Cortex of kidney (tissue), 1 donor: ENCODE measurements at places on chromosomes 1 and 21.

DNA sequence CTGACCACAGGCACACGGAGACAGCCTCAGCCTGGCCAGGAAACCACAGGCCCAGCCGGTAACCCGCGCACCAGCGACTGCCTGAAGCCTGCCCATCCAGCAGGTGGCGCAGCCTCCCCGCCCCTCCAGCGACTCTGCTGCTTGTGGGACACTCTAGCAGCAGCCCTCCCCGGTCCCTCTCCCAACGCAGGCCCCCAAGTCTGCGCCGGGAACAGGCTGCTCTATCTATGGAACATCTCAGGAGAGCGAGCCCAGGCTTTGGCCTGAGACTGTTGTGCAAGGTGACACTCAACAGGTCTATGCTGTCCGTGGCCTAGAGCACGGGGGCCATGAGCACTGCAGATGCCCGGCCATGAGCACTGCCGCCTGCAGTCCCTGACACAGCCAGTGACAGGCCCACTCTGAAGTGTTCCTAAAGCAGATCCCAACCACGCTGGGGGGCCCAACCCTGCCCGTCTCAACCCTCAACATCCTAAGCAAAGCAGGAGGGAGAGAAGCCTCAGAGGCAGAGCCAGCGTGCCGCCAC, 28.4 kb downstream of the WDR4 start:
- DNase-seq, result no peak

- DNase-seq, result no peak
These were observed 36.8 kb downstream of the DHCR24 start for GRCh38 chr1:54850069-54850730.

DNA sequence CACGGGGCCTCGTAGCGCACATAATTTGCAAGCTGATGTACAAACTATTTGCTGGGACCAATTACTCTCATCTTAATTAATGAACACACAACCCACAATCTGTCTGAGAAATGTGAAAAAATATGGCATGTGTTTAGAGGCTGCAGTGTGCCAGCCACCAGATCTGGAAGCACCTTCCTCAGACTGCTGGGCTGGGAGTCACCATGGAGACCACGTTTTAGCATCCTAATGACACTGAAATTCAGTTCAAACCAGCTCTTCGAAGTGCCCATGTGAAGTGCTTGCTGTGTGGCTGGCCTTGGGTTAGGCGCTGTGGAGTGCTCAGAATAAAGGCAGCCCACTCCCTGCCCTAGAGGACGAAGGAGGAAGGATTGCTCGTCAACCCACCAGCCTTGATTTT, 482.4 kb downstream of the OMA1 start:
- no peak for DNase-seq

- no peak for DNase-seq
These were observed 53.5 kb downstream of the MIGA1 start for GRCh38 chr1:77832901-77833300.

- no peak for DNase-seq
These were observed 17.6 kb downstream of the PAXBP1 start for GRCh38 chr21:32753818-32754585.

DNA sequence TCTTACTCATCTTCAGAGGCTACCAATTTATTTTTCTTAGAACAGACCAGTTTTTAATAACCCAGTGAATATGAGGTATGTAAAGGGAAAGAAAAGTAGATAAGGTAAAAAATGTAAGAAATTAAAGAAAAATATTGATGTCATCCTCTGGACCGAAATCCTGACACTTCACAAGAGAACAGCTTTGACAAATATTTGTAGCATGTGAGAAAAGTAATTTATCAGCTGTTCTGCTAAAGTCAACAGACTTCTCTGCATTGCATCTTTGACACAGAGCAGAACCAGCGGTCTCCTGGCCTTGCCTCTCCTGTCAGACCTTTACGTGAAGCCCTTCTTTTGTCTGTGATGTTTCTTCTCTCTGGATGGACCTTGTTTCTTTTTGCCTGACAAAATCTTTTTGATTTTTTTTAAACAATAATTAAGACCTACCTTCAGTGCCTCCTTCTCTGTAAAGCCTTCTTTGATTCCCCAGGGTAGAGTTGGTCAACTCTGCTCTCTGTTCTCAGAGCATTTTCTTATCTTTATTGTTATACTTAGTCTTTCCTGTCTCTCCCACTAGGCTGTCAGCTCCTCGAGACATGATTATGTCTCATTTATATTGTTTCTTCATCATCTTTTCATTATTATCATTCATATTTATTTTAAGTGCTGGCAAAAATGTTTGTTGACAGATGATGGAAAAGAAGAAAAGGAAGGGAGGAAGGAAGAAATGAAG, 35.4 kb downstream of the RGS4 start:
- no peak for DNase-seq

DNA sequence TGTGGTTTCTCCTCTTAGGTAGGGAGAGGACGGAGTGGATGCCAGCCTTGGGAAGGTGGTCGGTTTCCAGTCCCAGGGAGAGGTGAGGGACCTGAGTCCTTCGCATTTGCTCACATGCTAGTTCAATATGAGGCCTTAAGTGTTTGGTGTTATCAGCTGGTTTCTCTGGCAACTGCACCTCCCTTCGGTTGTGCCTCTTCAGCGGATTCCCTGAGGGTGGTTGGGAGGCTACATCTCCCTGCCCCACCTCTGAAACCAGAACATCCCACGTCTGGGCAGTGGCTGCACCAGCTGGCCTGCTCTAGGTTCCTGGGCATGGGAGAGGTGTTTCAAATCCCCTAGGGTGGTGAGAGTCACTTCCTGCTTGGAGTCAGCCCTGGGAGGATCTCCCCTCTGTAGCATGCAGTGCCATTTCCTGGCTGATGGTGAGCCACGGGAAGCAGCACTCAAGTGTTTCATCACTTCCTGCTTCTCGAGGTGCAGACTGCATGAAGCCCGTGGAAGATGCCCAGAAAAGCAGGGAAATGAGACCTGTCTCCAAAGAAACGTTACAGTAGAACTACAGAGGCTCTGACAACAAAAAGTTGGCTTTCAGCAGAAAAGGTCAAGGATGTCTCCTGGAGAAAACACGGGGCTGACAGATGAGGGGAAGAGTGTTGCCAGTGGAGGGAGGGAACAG, 4.5 kb downstream of the TMEM125 start:
- no peak for DNase-seq

DNA sequence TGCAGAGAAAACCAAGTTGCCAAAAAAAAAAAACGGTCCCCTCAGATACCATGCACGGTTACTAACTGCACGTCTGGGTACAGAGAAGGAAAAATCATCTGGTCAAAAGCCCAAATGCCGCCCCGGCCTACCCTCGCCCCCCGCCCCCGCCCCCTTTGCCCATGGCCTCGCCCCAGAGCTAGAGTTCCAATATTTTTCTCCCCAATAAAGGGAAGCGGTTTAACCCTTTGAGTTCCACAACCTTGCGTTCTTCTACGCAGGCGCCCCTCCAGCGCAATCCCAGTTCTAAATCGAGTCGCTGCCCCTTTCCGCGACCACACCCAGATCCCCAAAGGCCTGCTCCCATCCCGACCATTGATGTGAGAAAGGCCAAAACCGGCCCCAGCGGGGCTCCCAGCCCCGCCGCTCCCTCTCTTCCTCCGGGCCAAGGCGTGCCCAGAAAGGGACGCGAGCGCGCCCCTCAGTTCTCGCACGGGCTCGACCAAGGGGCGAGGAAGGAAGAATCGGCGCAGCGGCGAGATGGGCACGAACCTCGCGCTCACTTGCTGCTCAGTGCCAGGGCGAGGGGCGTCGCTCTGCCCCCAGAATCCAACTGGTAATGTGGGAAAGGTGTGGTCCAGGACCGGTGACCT, 797 bp downstream of the WDR47 start:
- DNase-seq, result no peak

- DNase-seq, result no peak
These were observed 383.5 kb downstream of the OMA1 start for GRCh38 chr1:58162952-58163550.

DNA sequence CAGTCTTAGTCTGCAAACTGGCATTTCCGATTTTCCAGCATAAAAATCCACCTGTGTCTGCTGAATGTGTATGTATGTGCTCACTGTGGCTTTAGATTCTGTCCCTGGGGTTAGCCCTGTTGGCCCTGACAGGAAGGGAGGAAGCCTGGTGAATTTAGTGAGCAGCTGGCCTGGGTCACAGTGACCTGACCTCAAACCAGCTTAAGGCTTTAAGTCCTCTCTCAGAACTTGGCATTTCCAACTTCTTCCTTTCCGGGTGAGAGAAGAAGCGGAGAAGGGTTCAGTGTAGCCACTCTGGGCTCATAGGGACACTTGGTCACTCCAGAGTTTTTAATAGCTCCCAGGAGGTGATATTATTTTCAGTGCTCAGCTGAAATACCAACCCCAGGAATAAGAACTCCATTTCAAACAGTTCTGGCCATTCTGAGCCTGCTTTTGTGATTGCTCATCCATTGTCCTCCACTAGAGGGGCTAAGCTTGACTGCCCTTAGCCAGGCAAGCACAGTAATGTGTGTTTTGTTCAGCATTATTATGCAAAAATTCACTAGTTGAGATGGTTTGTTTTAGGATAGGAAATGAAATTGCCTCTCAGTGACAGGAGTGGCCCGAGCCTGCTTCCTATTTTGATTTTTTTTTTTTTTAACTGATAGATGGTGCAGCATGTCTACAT, 2.5 kb upstream of the OLFML3 start:
- no peak for DNase-seq

DNA sequence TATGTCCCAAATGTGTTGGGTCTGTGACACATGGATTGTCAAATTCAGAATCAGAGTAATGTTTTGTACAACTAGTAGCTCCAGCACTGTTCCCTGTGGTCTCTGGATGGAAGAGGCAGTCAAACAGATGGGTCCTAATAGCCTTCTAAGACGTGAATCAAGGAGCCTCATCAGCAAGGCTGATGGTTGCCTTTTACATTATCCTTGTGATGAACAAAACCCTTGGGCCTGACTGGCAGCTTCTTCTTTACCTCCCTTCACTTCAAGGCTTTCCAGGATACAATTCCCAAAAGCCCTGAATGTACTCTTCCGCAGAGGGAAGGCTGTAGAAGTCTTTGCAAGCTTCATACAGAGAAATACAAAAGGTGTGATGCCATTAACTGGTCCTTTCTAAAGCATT, 633.3 kb downstream of the USP25 start:
- no peak for DNase-seq

DNA sequence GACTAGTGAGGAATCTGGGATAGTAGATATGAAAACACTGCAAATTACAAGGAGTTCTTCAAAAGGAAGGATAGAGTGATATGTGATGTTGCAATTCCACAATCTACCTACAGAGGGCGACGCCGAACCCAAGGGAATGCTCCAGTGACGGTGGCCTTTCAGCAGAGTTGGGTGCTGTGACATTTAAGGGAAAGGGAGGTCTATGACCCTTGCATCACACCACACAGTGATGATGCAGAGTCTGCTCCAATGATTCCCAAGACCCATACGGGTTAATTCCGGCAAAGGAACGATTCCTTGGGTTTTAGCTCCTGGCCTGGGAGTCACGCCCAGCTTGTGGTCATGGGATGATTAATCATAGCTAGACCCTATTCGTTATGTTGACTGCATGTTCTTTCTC, 123.0 kb upstream of the IGSF21 start:
- DNase-seq, result no peak

DNA sequence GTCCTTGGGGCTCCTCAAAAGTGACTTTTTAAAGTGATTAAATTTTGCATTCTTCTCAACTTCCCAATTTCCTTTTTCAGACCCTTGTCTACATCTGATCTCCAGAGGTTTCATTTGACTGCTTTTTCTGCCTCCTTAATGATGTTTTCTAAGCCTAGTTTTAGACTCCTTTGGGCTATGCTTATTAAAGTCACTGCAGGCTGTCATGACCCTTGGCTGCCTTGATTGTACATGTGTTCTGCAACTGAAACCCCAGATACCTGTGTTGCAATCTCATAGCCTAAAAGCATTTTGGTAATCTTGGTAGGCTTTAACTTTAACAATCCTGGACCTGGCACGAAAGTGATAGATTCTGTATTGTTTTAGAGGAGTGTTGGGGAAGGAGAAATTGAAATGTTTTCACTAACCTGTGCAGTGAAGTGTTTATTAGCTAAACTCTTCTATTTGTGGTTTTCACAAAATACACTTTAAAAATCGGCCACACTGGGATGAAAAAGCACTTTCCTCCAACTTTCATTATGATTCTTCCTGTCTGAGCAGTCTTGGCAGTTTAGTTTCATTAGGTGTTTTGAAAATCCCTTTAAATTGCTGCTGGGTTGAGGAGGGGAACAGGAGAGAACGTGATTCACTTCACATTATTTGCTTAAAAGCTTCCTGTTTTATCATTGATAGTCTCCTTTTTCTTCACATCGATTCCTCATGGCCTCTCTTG, 4.9 kb downstream of the MACO1 start:
- DNase-seq, result no peak

DNA sequence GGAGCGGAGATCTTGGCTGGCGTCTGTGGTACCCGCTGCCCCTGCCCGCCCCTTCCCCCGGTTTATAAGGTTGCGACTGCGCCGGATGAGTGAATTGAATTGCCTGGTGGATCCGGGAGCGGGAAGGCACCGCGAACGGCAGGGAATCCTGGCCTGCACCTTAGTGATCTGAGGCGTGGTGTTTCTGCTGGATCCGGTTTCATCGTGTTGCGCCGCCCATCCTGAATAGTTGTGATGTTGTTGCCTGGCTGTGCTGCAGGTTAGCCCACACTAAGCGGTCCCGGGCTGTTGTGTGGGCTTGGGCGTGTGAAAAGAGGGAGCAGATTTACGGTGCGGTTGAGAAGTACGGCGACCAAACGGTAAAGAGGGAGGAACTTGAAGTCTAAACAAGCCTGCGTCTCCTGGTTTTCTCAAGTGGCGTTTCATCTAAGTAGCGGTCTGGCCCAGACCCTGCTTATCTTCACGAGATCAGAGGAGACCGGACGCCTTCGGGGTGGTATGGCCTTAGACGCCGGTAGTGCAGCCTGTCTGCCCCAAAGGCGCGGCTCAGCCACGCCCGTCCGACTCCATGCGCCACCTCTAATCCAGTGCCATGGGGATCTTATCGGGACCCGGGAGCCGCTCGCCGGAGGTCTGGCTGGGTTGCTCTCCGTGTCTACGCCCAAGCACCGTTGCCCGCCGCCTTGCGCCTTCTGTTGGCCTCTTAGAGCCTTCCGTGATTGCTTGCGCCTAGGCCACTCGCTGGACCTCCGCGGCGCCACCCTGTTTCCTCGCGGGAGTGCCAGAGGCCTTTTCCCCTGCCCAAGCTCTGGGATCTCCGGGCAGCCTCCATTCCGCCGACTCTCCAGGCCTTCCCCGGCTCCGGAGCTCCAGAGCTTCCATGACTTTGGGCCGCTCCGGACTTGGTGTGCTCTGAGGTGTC, 87.5 kb upstream of the RHOU start:
- DNase-seq, result no peak
